Heart right ventricle (tissue), 16 donors: ENCODE measurements at places on chromosomes 12 and 14. TPM values are rescaled to one million over a fixed set of nuclear protein-coding genes. Genes with fewer than 3 reads are reported as not detected.

Gene ADAMTS20
- not detected for polyA plus RNA-seq

Gene LRTM2
- not detected for polyA plus RNA-seq

Gene KLRG1
- 3.3 TPM for polyA plus RNA-seq

Gene TMEM132D
- polyA plus RNA-seq, result not detected

Gene ASPG
- polyA plus RNA-seq, result 2.8 TPM

Gene HOXC5
- 0.01 TPM for polyA plus RNA-seq

Gene IKZF4
- 3.7 TPM for polyA plus RNA-seq

Gene OR4E2
- polyA plus RNA-seq, result not detected

Gene KRT4
- polyA plus RNA-seq, result not detected

Gene MAP1LC3B2
- 0.59 TPM for polyA plus RNA-seq

Gene SLC25A47
- polyA plus RNA-seq, result not detected

Gene DHH
- 0.37 TPM for polyA plus RNA-seq

Gene DDX54
- polyA plus RNA-seq, result 52.7 TPM

Gene MYL6
- 2,127 TPM for polyA plus RNA-seq

Gene ALDH6A1
- 15.5 TPM for polyA plus RNA-seq

Gene KRT86
- polyA plus RNA-seq, result 0.01 TPM

Gene KRT74
- not detected for polyA plus RNA-seq

Gene APOF
- not detected for polyA plus RNA-seq

Gene PLXNC1
- 0.72 TPM for polyA plus RNA-seq

Gene SAV1
- 25.2 TPM for polyA plus RNA-seq

Gene ERP27
- 0.20 TPM for polyA plus RNA-seq

Gene ANKRD9
- 117 TPM for polyA plus RNA-seq

Gene OAS3
- 3.0 TPM for polyA plus RNA-seq

Gene SLCO1B1
- polyA plus RNA-seq, result not detected

Gene NPAS3
- 0.12 TPM for polyA plus RNA-seq

Gene BMP4
- polyA plus RNA-seq, result 4.7 TPM

Gene PZP
- polyA plus RNA-seq, result 0.20 TPM

Gene TMPRSS12
- not detected for polyA plus RNA-seq

Gene GPR84
- 0.45 TPM for polyA plus RNA-seq

Gene MIPOL1
- polyA plus RNA-seq, result 2.2 TPM

Gene RHOJ
- 19.8 TPM for polyA plus RNA-seq

Gene AQP2
- polyA plus RNA-seq, result not detected

Gene GLIPR1L2
- 0.80 TPM for polyA plus RNA-seq

Gene ETFBKMT
- 2.7 TPM for polyA plus RNA-seq

Gene KRT8
- polyA plus RNA-seq, result 153 TPM

Gene ZCCHC8
- 29.6 TPM for polyA plus RNA-seq

Gene TWF1
- polyA plus RNA-seq, result 11.4 TPM

Gene ZNF839
- 13.4 TPM for polyA plus RNA-seq

Gene ZCRB1
- polyA plus RNA-seq, result 26.1 TPM

Gene SERPINA9
- not detected for polyA plus RNA-seq

Gene LRRC10
- 31.4 TPM for polyA plus RNA-seq

Gene PRR4
- 2.6 TPM for polyA plus RNA-seq

Gene NXPH4
- 0.66 TPM for polyA plus RNA-seq

Gene SERPINA10
- not detected for polyA plus RNA-seq

Gene C12orf56
- polyA plus RNA-seq, result not detected

Gene CARMIL3
- polyA plus RNA-seq, result 0.44 TPM

Gene PEX5
- 9.7 TPM for polyA plus RNA-seq

Gene IGF1
- 7.1 TPM for polyA plus RNA-seq

Gene BEGAIN
- 0.20 TPM for polyA plus RNA-seq

Gene POMT2
- polyA plus RNA-seq, result 13.5 TPM

Gene DTD2
- 4.2 TPM for polyA plus RNA-seq

Gene POTEG
- polyA plus RNA-seq, result not detected

Gene SSPN
- 13.0 TPM for polyA plus RNA-seq

Gene GPR68
- polyA plus RNA-seq, result 0.22 TPM

Gene KITLG
- 6.0 TPM for polyA plus RNA-seq

Gene DEGS2
- polyA plus RNA-seq, result 0.10 TPM

Gene ZNF219
- polyA plus RNA-seq, result 39.2 TPM

Gene SUSD6
- polyA plus RNA-seq, result 8.4 TPM

Gene P2RX2
- not detected for polyA plus RNA-seq
